ENCODE measurements at places on chromosomes 3 and 15. TPM values are rescaled to one million over a fixed set of nuclear protein-coding genes. Genes with fewer than 3 reads are reported as not detected.

DNA sequence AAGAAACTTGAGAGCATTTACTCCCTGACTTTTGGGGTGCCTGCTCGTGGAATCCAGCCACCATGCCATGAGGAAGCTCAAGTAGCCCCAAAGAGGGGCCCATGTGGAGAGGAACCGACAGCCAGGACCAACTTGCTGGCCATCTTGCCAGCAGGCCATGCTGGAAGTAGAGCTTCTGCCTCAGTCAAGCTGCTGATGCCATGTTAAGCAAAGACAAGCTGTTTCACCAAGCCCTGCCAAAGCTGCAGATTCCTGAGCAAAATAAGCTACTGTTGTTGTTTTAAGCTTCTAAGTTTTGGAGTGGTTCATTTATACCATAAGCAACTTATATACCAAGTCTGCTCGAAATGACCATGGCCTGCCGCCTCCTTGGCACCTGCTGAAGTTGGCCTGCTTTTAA is 14.1 kb downstream of the RFTN1 start:
- no peak for DNase-seq

GRCh38 chr3:132256989-132257388 is 60.2 kb upstream of the ACP3 start:
- DNase-seq, result peak; percentile 71

DNA sequence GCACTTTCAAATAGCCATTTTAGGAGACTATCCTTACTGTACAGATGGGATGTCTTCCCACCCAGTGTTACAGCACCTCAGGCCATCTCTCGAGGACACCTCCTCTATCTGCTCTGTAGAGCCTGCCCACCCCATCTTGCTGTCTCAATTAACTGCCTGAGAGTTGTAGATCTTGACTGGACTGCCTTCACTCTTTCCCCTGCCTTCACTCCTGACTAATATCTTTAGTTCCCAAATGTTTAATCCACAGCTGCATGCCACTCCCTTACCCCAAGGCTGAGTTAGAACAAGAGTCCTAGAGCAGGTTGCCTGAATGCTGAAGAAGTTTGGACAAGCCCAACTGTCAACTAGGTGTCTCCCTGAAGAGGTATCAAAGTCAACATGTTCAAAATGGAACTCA is 1.3 kb upstream of the PP2D1 start:
- DNase-seq, result peak; percentile 8

GRCh38 chr15:64942356-64942755 is 30.7 kb downstream of the ANKDD1A start:
- no peak for DNase-seq

DNA sequence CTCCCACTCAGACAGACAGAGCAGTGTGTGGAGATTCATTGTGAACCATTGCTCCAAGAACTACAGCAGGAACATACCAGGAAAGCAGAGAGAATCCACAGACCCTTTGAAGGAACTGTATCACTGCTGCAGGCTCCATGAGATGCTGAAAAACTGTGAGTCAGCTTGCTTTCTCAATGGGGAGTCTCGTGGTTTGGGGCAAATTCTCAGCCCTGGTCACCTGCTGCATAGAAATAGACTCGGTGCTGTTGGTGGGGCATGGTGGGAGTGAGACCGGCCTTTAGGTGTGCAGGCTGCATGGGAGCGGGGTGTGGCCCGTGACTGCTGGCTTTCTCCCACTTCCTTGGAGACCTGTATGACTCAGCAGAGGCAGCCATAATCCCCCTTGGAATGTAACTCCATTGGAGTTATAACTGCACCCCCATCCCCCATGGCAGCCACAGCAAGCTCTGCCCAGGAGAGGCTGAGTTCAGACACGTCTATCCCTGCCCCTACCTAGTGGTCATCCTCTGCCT is 35.6 kb downstream of the ALCAM start:
- peak; percentile 97 for DNase-seq

DNA sequence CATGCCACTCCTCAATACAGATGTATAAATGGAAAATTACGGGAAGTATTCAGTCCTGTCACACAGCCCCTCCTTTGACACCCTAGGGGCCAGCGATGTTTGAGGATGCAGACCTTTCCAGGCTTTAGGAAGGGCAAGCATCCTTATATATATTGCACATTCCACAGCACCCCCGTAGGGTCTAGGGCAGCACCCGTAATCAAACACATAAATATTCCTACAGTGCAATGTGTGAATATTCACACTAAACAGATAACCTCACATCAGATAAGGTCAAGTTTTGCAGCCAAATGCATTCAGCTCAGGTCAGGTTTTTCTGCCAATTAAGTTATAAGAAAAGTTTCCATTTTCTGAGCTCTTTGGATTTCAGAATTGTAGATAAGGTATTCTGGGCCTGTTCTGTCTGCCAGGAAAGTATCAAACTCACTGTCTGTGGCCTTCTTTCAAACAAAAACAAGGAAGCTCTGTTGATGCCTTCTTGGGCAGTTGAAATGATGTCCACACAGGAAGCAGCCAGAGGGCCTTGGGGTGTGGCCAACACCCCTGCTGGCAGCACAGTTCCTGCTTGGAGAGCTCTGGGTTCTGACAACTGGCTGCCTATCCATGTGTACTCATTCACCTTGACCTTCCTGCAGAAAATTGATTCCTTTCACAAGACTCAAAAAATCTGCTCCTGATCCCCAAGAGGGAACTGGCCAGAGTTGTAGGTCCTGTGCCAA is 427.0 kb downstream of the NTRK3 start:
- DNase-seq, result no peak

DNA sequence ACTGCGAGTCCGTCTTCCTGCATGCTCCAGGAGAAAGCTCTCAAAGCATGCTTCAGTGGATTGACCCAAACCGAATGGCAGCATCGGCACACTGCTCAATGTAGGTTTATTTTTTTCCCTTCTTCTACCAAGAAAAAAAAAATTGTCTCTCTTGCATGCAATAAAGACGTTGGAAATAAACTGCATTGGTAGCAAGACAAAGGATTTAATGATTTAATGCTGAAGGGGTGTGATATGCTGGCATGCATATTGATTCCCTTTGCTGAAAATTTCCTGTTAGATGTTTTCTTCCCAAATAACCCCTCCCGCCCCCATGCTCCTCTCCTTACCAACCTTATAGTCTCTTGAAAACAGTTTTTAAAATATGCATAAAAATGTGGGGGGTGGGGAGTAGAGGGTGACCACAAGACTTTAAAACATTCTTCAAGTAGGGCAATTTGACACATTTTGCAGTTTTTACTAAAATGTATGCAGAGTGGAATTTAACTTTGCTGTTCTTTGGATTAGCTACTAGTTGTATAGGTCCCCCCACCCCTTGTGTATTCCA is 799 bp downstream of the RARB start:
- DNase-seq, result no peak

DNA sequence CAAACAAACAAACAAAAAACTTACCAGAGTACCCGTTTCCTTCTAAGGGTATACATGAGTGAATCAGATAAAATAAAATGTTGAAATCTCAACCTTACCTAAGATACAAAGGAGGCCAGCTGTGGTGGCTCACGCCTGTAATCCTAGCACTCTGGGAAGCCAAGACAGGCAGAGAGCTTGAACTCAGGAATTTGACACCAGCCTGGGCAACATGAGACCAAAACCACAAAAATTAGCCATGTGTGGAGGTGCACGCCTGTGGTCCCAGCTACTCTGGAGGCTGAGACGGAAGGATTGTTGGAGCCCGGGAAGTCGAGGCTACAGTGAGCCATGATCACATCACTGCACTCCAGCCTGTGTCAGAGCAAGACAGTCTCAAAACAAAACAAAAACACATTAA is 11.0 kb upstream of the FAM219B start:
- no peak for DNase-seq

DNA sequence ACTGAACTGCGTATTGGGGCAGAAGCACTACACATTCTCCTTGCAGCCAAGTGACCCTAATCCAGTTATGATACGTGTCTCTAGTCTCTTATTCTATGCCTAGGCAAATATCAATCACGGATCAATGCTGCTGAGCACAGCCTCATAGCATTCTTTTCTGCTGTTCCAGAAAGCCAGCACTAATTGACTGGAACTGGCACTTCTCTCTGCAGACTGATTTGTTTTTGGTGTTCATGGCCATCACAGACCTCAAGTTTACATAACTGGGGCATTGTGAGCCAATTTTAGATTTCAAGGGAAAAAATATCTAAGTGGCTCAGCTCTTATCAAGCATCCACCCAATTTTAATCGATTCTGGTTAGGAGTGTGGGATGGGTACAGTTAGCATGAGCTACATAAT is 37.9 kb downstream of the GLDN start:
- no peak for DNase-seq

- DNase-seq, result no peak
These were observed 2.2 kb downstream of the ST6GAL1 start for GRCh38 chr3:186932281-186933181.

- DNase-seq, result peak; percentile 69
These were observed 85.4 kb upstream of the TLE3 start for GRCh38 chr15:70182858-70183695.

- DNase-seq, result no peak
These were observed 70.7 kb downstream of the TRPC1 start for GRCh38 chr3:142794508-142794907.

The MCF2L2 gene
- 0.26 TPM for total RNA-seq

The CELF6 gene
- not detected for total RNA-seq

The SEMA7A gene
- total RNA-seq, result 4.0 TPM

The PLA1A gene
- not detected for total RNA-seq

The GADL1 gene
- not detected for total RNA-seq

The CCDC33 gene
- total RNA-seq, result not detected

The STARD9 gene
- total RNA-seq, result 0.64 TPM

The ZNF774 gene
- 3.3 TPM for total RNA-seq

The CADPS gene
- total RNA-seq, result 1.3 TPM

Measured in bronchial epithelial cell (primary cell).